ENCODE measurements at places on chromosomes 6 and 20.

DNA sequence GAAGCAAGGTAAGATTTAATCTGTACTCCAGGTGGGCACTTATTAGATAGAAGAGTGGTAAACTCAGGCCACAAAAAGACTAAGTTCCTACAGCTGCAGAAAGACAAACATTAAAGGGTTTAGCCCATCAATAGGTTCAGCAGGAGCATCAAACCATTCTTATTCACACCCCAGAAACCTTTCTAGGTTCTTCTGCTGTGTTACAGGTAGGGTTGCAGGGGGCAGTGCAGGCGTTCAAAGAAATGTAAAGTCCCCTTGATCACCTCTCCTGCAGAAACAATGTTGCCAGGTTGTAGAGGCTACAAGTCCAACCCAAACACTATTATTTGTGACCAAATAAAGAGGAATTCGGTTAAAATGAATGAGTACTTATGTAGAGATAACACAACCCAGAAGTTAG is 31.8 kb downstream of the PHACTR1 start:
- DNase-seq: no peak

DNA sequence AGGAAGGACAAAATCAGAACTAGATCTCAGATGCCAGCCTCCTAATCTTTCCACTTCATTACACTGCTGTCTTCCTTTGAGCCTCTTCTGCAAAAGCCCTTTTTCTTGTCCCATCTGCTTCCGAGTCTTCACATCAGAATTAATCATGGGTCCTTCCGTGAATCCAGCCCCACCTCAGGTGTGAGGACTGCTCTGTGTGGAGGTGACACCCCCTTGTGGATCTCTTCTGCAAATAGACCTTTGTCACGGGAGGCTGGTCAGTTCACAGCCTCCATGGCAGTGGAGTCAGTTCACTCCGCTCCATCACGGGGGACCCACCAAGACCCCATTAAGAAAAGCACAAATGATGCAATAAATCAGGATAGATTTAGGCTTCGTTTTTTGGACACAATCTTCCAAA is 171.1 kb downstream of the ADAT2 start:
- peak; percentile 10 for DNase-seq

- no peak for DNase-seq
Observed at GRCh38 chr20:47133809-47134456, 222.6 kb downstream of the ZMYND8 start.

DNA sequence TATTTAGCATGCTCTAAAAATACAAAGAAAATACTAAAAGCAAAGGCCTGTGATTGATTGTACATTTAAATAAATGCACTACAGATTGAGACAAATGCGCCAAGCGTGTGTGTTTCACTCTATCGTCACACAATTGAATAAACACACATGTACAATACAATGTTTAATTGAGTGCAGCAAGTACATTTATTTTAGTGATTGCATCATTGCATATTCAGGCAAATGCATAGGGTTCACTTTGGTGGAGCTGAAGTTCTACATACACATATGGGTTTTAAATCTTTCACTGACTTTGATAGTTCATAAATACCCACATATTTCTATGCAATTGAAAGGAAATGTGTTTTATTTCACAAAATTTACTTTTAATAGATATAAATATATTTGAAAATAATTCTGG is 750.6 kb upstream of the MMS22L start:
- DNase-seq: peak; percentile 60

DNA sequence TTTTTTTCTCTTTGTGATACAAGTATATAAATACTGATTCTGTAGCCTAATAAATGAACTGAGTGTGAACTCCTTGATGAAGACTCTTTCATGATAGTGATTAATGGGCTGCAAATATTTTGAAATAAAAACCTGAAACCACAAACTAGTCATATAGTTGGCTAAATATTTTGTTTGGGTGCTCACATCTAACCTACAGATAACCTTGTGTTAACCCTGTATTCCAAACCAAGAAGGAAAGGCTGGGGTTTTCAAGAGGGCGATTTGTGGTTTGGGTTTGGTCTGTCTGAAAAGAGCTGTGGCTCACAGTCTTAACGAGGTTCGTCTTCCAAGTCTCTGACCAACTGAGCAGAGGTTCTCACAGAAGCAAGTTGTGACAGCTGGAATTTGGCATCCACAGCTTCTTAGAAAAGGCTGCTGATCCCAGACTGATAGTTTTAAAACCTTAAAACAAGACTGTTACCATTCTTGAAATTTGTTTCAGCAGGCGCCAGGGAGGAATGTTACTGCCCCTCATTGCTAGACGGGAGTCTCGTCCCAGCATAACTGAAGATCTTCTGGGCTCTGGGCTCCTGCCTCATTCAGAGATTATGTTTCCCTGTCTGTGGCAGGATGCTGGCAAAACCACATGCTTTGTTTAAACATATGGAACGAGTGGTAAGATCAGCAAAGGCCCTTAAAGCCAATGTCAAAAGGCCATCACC is 736.4 kb upstream of the MARCKS start:
- DNase-seq: no peak

DNA sequence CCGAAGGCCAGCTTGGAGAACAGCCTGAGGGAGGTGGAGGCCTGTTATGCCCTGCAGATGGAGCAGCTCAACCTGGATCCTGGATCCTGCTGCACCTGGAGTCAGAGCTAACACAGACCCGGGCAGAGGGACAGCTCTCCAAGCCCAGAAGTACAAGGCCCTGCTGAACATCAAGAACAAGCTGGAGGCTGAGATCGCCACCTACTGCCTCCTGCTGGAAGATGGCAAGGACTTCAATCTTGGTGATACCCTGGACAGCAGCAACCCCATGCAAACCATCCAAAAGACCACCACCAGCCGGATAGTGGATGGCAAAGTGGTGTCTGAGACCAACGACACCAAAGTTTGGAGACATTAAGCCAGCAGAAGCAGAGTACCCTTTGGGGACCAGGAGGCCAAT is 223.5 kb upstream of the ID4 start:
- no peak for DNase-seq

GRCh38 chr6:125948455-125948854 is 8.1 kb upstream of the HINT3 start:
- no peak for DNase-seq

GRCh38 chr20:8155229-8155628 is 23.2 kb downstream of the PLCB1 start:
- DNase-seq: no peak

DNA sequence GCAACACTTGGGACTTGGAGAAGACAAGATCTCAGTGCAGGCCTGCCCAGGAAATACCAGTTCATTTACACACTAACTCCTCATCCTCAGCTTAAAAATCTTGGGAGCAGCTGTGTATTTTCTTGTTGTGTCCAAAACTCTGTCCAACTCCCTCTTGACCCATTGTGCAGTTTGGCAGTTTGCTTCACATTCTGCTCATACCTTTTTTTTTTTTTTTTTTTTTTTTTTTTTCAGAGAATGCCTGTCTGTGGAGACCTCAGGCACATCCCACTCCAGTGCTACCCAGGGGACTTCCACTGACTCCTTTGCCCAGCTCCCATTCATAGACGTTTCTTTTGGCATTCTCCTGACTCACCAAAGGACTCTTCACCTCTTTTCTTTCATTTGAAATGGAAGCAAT is 265.8 kb upstream of the TCF21 start:
- DNase-seq: no peak

- no peak for DNase-seq
Observed at GRCh38 chr6:45920819-45921511, 94.7 kb downstream of the CLIC5 start.

Data from NCI-H345 (cell line).